ENCODE measurements at places on chromosomes 6 and 20.

- DNase-seq, result no peak
These were observed 589 bp downstream of the RNF5 start for GRCh38 chr6:32178547-32179440.

DNA sequence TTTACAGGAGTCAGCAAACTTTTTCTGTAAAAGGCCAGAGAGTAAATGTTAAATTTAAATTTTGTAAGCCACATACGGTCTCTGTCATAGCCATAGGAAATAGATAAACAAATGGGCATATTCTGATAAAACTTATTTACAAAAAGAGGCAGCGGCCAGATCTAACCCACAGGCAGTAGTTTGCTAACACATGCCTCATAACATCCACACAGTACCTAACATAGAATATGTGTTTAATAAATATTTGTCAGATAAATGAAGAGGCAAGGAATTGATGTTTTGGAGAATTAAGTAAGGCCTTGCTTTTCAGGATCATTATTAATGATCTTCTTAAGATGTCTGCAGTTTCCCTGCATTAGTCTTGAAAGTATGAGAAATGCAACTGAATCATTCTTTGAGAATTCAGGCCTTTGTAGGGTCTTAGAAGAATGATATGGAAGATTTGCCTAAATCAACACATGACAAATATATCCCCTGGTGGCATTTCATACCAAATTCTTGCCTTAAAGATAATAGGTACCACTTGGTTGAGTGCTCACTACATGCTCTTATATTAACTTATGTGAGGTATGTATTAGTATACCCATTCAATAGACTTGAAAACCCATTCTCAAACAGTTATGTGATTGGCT lies 39.3 kb upstream of the TRAM2 start:
- DNase-seq, result no peak

DNA sequence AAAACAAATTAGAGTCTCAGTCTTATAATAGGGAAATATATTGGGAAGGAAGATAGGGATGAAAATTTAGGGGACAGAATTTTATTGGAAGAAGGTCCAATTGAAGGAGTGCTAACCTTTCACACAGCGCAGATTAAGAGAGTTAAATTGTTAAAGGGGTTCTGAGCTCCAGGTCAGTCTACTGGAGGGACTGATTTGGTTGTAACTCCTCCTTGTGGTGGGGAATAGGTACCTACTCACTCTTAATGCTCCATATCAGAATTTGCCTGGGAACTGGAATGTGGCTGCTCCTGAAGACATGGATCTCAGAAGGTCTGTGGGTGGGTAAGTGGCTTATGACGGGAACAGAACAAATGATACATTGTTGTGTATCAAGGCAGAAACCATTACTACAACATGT lies 143.5 kb downstream of the FLRT3 start:
- DNase-seq, result no peak

DNA sequence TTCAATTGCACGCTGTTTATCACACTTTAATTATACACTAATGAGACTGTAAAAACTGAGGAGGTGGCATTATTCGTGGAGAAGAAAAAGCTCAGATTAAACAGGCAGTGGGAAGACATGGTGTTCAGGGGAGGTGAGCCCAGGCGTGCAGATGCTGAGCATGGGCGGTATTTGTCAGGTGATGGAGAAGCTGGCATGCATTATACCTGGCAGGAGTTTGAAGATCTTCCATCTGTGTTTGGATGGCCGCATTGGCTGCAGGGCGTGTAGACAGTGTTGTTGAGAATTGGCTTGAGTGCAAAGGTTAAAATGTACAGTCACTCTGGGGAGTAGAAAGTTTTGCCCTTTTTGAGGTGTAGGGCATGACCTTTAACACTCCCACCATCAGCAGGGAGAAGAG lies 213.8 kb downstream of the ERMARD start:
- DNase-seq, result no peak

- peak; percentile 49 for DNase-seq
These were observed 418.6 kb downstream of the CDKAL1 start for GRCh38 chr6:20952699-20953474.

GRCh38 chr20:48807051-48807450 lies 20.7 kb downstream of the PREX1 start:
- no peak for DNase-seq
